Hematopoietic multipotent progenitor cell treated with erythropoietin and hydrocortisone succinate and interleukin-3 and kit ligand, for 17 days (in vitro differentiated cells): ENCODE measurements at places on chromosomes 7 and 10.

GRCh38 chr7:142431491-142431890, 173.6 kb upstream of the PRSS58 start:
- DNase-seq = no peak

DNA sequence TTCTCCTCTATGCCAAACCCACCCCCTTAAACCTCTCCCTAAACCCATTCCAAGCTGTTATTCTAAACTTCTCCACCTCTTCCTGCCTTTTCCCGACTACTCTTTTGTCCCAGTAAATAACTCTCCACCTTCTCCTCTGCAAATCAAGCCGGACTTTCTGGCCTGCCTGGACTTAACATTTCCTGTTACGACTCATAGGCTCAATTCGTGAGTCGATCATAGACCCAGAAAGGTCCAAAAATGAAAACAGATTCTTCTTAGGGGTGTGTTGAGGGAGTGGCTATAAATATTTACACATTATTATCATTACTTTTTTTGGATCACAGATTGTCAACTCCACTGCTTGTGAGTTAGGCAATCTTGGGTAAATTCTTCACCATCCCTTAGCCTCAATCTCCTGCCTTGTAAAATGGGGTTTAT, 59.0 kb upstream of the HABP2 start:
- DNase-seq = no peak

DNA sequence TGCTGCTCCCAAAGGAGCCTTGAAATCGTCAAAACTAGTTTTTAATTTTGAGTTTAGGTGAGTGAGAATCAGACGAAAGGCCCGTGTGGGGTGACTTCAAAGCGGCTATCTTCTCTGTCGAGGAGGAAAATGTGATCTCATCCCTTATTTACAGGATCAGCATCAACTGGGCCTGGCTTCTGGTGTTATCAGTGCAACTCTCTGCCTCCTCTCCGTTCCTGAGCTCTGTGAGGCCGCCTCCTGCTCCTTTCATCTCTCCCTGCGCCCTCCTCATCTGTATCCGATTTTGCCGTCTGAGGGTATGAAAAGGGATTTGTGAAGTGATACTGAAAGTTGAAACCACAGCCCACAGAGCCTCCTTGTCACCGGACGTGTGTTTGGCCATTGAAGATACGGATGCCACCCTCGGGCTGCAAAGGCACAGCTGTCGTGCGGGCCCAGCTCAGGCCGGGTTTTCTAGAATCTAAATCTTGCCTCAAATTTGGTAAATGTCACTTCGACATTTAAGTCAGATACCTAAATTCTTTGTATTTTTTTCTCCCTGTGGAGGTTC, 408.7 kb upstream of the ADARB2 start:
- no peak for DNase-seq

- DNase-seq = no peak
These were observed 219.7 kb downstream of the EBF3 start for GRCh38 chr10:129744134-129745111.

DNA sequence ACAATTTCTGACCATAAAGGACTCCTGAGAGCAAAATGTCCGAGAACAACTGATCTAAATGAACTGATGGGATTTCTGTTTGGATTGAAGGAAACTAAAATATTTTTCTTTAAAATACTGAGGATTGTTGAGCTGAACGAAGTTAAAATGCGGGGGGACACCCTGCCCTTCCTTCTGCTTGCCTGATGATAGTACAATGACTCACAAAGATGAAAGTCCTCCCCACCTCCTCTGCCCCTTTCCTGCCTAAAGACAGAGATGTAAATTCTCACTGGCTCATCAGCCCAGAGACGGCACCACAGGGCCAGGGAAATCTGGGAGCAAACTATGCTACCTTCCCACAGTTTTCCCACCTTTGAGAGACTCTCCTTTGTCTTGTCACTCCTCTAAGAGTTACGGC, 180.6 kb downstream of the PHTF2 start:
- no peak for DNase-seq

- DNase-seq = no peak
These were observed 33.0 kb downstream of the CYP26A1 start for GRCh38 chr10:93106631-93107072.

- DNase-seq = no peak
These were observed 214.4 kb upstream of the GPR26 start for GRCh38 chr10:123451618-123452245.

- no peak for DNase-seq
These were observed 1.1 kb upstream of the TFAM start for GRCh38 chr10:58384095-58384494.

DNA sequence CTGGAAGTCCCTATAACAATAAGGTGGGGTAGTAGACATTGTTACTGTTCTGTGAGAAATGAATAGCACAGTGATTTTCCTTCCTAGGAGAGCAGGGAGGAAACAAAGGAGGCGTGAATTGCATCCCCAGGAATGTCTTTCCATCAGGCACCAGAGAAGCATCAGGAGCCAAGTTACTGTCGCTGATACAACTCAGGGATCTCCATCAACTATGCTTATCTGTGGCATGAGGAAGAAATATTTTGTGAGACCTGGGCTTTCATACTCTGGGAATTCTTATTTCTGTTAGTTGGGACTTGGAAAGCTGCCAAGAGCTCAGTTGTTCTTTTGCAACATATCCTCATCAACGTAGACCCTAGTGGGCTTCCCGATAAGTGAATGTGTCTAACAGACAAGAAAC, 622.3 kb downstream of the SUGCT start:
- no peak for DNase-seq

GRCh38 chr10:84290235-84290634, 38.2 kb upstream of the CCSER2 start:
- DNase-seq = no peak

DNA sequence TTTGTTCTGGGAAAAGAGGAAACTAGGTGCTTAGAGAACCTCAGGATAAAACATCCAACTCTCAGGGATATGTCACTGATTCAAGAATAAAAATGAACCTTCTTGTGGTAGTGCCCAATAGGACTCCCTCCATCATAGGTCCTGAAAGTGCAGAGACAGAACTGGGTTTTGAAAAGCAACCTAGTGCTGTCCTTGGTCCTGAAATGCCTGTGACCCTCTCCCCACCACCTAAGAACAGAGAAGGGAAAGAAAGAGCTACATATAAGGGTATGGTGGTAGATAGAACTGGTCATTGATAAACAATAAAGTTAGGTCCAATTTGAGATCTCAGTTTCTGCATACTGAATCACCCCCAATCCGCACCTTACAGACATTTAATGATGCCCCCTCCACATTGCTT, 953.3 kb downstream of the XPNPEP1 start:
- DNase-seq = no peak

DNA sequence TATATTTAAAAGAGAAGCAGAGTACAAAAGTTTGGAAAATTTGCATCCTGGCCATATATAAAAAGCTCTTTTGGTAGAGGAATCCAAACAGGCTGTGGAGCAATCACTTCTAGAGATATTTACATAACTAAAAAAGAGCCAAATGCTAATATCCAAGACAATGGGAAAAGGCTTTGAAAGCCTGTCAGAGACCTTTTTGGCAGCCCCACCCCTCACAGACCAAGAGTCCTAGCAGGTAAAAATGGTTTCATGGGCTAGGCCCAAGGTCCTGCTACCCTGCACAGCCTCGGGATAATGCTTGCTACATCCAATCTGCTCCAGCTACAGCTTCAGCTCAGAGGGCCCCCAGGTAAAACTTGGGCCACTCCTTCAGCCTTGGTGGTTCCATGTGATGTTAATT, 430.2 kb upstream of the KCND2 start:
- DNase-seq = no peak

DNA sequence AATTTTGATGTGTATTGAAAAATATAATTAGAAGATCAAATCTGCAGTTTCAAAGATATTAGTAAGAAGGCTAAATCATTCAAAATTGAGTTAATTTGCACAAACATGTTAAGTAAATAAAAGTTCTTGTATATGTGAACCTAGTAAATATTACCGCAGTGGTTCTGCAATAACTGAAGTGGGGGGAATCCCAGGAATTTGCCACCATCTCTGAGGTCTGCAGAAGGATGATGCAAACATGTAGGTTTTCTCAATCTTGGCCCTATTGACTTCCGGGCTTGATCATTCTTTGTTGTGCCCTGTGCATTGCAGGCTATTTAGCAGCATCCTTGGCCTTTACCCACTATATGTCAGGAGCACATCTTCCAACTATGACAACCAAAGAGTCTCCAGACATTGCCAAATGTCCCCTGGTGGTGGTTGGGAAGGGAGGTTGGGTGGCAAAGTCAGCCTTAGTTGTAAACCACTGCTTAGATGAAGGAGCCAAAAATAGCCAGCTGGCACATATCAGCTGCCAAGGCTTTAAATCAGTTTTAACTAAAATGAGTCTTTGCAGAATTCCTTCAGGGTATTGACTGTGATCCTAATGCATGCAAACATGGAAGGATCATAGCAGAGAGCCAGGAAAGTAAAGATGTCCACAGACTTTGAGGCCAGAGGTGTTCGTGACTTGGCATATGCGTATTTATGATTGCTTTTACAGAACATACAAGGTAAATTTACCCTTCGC, 146.3 kb downstream of the TRIL start:
- no peak for DNase-seq

- DNase-seq = no peak
These were observed 500.5 kb upstream of the LRRN3 start for GRCh38 chr7:110590415-110590814.

DNA sequence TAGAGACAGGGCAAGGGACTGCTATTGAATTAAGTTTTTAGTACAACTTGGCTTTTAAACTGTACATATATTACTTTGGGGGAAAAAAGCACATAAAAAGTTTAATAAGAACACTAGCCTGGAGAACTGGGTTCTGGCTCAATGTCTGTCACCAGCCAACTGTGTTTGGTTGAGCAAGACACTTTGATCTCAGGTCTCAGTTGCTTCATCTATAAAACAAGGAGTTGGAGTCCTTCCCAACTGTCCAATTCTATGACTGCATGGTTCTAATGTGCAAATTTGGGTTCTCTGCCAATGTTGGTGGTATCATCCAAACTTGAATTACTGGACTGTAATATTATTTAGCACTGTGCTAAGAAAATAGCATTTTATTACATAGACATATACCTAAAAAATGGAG, 50.3 kb downstream of the ATXN7L1 start:
- DNase-seq = no peak

- DNase-seq = no peak
These were observed 176.3 kb upstream of the BMPER start for GRCh38 chr7:33728873-33729551.

GRCh38 chr7:34958021-34958420, 79.3 kb downstream of the DPY19L1 start:
- DNase-seq = no peak

GRCh38 chr7:24784277-24784676, 27.0 kb upstream of the GSDME start:
- DNase-seq = no peak

GRCh38 chr10:103367379-103367781, 396 bp upstream of the TAF5 start:
- DNase-seq = no peak

- no peak for DNase-seq
These were observed 287.9 kb upstream of the KLF14 start for GRCh38 chr7:131021902-131022301.

DNA sequence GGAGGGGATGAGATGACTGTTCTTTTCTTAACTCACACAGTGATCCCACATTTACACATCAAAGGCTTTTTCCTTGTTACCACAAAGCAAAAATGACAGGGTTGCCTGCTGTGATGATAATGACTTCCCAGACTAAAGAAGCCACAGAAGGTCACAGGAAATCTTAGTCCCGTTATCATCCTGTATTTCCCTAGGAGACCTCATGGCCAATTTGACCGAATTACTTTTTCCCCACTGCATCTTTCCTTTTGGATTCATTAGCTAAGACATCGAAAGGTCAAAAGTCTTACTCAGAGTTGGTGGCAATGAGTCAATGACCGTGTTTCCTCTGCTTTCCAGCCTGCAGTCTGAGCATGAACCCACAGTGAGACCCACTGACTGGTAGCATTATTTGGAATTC, 130.1 kb upstream of the INHBA start:
- no peak for DNase-seq

- DNase-seq = no peak
These were observed 52.8 kb downstream of the HHEX start for GRCh38 chr10:92742331-92743228.

- no peak for DNase-seq
These were observed 238.3 kb upstream of the NFE2L3 start for GRCh38 chr7:25913598-25914224.

GRCh38 chr7:157565981-157566630, 229.3 kb downstream of the DNAJB6 start:
- DNase-seq = no peak

- DNase-seq = no peak
These were observed 11.1 kb upstream of the CALML5 start for GRCh38 chr10:5510281-5511072.

GRCh38 chr10:64191286-64191685, 670.1 kb downstream of the REEP3 start:
- no peak for DNase-seq

GRCh38 chr7:128003167-128003566, 28.1 kb downstream of the LRRC4 start:
- no peak for DNase-seq

DNA sequence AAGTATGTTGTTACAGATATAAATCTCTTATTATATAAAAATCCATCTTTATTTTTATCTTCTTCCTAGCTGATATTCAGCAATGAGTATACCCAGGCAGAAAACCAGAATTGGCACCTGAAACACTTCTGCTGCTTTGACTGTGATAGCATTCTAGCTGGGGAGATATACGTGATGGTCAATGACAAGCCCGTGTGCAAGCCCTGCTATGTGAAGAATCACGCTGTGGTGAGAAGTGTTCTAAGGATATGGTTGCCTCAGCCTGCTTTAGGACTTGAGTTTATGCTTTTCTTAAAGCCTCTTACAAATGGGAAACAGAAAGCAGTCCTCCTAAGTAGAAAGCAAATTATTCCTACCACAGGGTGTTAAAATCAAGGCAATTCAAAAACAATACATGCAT, 41.9 kb downstream of the TES start:
- no peak for DNase-seq

- no peak for DNase-seq
These were observed 11.1 kb downstream of the UNC5B start for GRCh38 chr10:71223347-71224058.

GRCh38 chr10:90960355-90960814, 39.5 kb upstream of the ANKRD1 start:
- DNase-seq = no peak

GRCh38 chr7:128110641-128111364, 79.6 kb upstream of the LRRC4 start:
- no peak for DNase-seq

DNA sequence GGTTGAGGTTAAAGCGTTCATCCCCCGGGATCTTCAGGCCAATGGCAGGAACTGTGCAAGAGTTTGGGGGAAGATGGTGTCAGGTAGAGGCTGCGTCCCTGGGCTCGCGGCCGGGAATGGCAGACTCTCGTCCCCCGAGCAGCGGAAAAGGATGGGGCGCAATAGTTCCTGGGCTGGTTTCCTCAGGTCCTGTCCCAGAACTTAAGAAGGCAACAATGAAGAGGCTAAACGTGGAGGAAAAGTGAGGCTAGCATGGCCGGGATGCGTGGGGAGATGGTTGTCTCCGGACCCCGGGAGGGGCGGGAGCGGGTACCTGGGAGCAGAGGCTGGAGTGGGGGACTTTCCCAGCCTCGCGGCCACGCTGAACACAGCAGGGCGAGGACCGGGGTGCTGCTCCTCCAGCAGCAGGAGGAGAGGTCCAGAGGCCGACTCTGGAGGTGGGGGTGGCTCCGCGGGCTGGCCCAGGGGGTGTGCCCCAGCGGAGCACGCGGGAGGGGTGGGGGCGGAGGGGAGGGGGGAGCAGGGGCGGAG, 882 bp downstream of the IRF5 start:
- no peak for DNase-seq

- DNase-seq = no peak
These were observed 400.8 kb downstream of the SEMA3D start for GRCh38 chr7:84786073-84786472.

GRCh38 chr7:78260826-78261225, 462.3 kb downstream of the PHTF2 start:
- DNase-seq = no peak
